ENCODE measurements at places on chromosomes 11 and 22.

GRCh38 chr11:34176751-34177209, 71.4 kb downstream of the NAT10 start:
- DNase-seq: no peak

- no peak for DNase-seq
Observed at GRCh38 chr22:47449508-47450270, 687.2 kb downstream of the TBC1D22A start.

GRCh38 chr11:77515483-77515882, 41.6 kb upstream of the PAK1 start:
- peak; percentile 56 for DNase-seq

GRCh38 chr11:67392183-67392715, 463 bp downstream of the RAD9A start:
- DNase-seq: no peak
